Retinal pigment epithelial cell (primary cell): ENCODE measurements at places on chromosomes 4 and X.

DNA sequence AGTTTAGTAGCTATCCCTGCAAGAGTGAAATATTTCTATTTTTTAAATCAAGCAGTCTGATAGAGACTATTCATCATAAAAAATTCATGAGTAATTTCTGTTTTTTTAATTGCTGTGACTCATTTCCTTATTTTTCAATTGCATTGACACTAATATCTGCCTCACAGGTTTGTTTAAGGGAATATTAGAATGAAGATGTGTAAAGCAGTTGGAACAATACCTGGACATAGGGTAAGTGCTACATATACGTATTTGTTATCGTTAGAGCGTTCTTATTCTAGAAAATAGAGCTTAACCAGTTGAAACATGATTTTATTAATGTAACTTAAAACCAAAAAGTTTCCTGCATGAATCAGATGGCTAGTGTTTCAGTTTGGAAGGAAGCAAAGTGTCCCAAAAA lies 2211.3 kb downstream of the PCDH7 start:
- DNase-seq: no peak

DNA sequence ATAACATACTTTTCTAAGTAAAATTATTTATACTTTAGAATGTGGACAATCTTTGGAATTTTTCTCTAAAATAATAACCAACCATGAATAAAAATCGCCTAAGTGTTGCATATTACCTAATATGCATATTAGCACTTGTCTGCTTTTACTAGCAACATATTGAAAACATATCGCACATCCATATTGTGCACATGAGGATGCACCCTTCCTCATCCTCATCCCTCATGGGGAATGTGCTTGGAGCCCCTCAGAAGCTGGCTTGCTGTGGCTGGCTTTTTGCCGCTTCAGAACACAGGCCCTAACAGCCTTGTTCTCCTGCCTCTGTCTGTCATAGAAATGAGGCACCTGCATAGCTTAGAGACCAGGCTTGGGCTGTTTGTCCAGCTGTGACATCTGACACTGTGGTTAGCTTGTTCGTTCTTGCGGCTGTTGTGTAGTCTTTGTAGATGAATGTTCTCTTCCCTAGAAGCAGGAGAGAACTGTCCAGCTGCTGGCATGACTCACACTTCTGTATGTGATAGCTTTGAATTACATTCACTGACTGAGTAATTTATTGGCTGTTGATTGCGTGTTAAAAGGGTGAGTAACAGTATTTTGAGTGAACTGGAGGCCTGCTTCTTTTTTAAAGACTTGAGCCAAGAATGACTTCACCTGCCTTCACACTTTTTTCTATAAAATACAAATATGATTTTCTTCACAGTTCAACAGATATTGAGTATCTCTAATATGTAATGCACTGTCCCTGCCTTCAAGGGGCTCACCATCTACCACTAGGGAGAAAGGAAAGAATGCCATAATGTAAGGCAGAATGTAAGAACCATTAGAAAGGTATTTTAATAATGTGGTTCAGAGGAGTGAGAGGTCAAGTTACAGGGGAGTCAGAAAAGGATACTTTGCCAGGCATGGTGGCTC lies 81.9 kb downstream of the HMGB2 start:
- peak; percentile 89 for DNase-seq

DNA sequence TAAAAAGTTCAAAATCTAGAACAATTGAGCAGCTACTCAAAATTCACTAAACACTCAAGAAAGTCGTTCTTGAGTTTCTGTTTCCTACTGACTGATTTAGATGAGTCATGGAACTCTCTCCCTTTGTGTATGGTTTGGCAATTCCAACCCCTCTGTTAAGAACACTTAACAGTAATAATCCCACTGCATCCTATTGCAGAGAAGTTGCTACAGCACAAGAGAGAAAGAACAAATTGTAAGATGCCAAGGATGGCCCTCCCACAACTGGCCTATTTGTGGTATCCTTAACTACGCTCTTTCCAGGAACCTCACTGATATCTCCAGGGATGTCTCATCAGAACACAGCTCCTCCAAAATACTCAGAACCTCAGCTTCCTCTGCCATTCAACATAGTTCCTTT lies 701.8 kb upstream of the TENM3 start:
- DNase-seq: no peak

GRCh38 chr4:63106600-63106999 lies 1302.7 kb downstream of the TECRL start:
- no peak for DNase-seq

DNA sequence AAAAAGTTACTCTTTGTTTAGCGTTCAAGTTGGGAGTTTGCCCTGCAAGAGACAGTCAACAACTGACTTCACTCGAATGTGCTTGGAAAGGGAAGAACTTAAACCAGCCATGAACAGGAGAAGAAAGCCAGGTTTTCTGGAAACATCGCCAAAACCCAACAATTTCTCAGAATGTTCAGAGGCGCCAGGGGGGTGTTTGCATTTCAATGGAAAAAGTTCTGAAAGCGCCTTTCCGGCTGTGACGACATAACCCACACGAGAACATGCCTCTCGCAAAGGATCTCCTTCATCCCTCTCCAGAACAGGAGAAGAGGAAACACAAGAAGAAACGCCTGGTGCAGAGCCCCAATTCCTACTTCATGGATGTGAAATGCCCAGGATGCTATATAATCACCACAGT lies 78.1 kb upstream of the ADGRA3 start:
- no peak for DNase-seq

DNA sequence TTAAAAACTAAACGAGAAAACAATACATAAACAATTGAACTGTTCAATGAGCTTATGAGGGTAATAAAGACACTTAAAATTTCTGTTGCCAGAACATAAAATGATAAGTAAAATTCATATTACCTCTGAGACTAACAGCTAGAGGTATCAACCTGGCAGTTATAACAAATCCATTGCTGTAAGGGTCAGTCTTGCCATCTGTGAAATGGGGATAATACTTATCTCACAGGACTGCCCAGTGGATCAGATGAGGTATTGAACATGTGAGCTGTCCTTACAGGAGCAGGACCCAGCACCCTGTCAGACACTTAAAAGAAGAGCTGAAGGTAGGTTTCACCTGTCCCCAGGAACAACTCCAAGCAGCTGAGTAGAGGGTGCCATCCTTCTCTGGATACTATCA lies 2.5 kb downstream of the TCEAL3 start:
- no peak for DNase-seq

GRCh38 chr4:182103614-182104319 lies 139.4 kb upstream of the TENM3 start:
- no peak for DNase-seq

DNA sequence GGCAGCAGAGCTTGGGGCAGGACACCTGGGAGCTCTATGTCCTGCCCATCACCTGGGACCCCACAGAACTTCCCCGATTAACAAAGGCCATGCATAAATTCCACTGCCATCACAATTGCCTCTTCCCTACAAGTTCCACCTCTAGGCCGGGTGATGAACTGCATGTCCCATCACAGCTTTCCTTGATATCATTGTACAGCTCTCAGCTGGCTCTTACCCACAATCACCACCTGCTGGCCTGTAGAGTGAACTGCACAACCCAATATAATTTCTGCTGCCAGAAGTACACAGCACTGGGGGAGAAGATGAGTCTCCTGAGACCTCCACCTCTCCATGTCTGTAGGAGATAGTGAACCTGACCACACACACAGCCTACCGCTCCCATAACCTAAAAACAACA lies 285.0 kb upstream of the AADAT start:
- DNase-seq: no peak

GRCh38 chr4:16660656-16661055 lies 237.8 kb downstream of the LDB2 start:
- no peak for DNase-seq

DNA sequence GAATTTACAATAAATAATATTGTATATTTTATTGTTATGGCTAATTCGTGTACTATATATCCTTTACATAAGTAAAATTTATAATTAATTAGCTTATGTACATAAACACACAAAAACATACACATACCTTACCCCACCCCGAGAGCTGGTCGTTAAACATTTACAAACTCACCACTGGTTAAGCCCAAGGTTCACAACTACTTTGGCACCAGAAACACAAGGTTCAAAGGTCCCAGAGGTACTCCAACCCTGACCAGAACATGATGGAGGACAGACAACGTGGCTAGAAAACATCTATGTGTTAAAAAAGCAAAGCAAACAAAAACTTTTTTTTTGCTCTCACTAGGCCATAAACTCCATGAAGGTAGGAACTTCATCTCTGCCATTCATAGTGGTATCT lies 37.7 kb downstream of the SLC25A5 start:
- DNase-seq: no peak

DNA sequence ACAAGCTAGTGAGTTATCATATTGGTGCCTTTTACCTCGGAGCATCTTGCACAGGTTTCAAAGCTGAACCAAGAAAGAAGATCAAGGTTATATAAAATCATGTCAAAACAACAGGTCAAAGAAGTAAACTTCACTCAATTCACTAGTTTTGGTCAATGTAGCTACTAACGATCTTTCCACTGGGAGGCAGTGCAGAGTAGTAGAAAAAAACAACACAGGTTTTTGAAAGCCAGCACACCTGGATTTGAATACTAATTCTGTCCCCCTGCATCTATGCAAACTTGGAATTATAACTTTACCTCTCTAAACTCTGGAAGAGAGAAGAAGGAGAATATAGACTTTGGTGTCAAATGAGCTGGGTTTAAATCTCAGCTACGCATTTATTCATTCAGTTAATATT lies 266.1 kb downstream of the GRIA3 start:
- no peak for DNase-seq

DNA sequence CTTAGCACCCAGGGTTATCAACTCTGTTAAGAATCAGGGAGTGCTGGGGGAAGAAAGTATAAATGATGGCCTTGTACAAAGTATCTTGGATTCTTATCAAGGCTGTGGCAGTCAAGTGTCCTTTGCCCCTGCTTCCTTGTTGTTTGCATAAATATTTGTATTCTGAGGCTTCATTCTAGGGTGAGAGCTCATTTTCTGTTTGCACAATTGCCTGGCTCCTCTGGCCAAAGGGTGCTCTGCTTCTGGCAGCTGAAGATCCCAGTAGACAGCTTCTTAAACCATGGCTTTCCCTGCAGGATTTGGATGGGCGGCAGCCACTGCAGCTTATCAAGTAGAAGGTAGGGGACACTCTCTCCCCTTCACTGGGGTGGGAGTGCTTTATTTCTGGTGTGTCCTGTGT lies at the start of gene GBA3:
TSS of gene GBA3 (plus strand) at position 202 of the 400 bp plus-strand sequence.
- no peak for DNase-seq

- DNase-seq: no peak
Observed at GRCh38 chr4:4417886-4418285, 31.0 kb downstream of the NSG1 start.

DNA sequence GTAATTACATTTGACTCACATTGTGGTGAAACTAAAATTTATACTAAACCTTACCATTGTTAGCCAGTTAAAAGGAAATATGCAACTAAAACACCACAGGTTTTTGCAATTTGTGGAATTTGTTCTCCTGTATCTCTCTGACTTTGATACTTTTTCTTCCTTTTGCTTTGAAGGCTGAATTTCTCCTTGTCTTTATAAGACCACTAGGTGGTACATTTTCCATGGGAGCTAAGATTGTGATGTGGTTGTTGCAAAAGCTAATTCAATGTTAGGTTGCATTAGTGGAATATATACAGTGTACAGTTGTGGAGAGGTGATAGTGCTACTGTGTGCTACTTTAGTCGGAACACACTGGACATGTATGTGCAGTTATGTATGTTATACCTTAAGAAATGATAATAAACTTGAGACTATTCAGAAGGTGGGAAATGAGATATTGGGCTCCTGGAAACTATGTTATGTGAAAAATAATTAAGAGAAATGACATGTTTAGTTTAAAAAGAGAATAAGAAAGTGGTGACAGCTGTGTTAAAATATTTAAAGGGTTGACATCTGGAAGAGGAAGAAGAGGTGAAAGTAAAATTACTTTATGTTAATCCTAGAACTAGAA lies 70.3 kb downstream of the ARL9 start:
- DNase-seq: peak; percentile 21

GRCh38 chr4:70842761-70843435 lies 3.2 kb upstream of the GRSF1 start:
- no peak for DNase-seq

GRCh38 chrX:68719904-68720614 lies 72.6 kb downstream of the STARD8 start:
- no peak for DNase-seq

DNA sequence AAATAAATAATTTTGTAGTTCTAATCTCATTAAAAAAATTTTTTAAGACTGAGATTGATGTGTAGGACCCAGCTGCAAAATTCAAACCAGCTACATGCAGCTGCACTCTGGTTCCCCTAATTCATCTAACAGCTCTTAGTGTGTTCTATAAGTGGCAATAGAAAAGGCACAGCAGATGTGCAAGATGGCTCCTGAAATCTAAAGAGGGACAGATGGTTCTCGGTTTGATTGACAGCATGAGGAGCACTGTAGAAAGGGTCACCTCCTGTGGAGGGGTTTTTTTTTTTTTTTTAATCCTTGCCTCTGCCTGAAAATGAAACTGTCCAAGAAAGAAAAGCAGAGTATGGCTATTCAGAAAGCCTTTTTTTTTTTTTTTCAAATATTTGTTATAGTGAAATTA lies 16.9 kb upstream of the OCIAD1 start:
- DNase-seq: no peak

DNA sequence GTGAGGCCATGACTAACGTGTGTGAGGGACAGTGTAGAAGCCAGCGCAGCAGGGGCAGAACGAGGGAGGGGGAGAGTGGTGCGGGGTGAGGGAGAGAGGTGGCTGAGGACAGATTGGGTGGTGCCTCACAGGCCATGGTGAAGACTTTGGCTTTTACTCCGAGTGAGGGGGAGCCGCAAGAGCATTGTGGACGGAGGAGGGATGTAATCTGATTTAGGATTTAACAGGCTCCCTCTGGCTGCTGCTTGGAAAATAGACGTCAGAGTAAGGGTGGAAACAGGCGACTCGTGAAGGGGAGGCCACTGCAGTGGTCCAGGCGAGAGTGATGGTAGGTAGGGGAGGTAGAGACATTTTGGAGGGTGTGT lies 13.0 kb downstream of the PPP1R3F start:
- no peak for DNase-seq

GRCh38 chrX:10296576-10296975 lies 139.8 kb downstream of the CLCN4 start:
- DNase-seq: peak; percentile 6

- DNase-seq: no peak
Observed at GRCh38 chrX:6941041-6941440, 206.5 kb upstream of the STS start.

- DNase-seq: no peak
Observed at GRCh38 chr4:176638992-176639391, 153.7 kb downstream of the VEGFC start.

DNA sequence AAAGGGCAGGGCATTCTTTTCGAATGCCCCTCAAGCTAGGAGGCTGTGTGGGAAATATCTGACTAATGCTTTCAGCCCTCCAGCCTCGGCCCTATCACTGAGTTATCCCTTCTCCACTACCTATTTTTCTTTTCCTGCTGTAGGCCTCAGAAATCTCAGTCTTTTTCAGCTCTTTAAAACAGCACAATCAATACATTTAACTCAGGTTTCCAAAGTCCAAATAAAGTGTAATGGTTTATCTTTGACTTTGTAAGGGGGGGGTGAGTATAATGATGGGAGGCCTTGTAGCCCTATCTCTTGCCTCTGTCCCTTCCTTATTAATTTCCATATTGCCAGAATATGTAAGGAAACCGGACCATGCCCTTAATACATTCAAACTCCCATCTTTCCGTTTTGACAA lies 1.6 kb upstream of the WNK3 start:
- DNase-seq: no peak
